Activated B cell treated with CpG ODN at 0.5 μM for 24 hours (primary cell): ENCODE measurements at places on chromosomes 3 and 15. TPM values are rescaled to one million over a fixed set of nuclear protein-coding genes. Genes with fewer than 3 reads are reported as not detected.

- DNase-seq, result no peak
These were observed 75.9 kb downstream of the BOC start for GRCh38 chr3:113287111-113287802.

DNA sequence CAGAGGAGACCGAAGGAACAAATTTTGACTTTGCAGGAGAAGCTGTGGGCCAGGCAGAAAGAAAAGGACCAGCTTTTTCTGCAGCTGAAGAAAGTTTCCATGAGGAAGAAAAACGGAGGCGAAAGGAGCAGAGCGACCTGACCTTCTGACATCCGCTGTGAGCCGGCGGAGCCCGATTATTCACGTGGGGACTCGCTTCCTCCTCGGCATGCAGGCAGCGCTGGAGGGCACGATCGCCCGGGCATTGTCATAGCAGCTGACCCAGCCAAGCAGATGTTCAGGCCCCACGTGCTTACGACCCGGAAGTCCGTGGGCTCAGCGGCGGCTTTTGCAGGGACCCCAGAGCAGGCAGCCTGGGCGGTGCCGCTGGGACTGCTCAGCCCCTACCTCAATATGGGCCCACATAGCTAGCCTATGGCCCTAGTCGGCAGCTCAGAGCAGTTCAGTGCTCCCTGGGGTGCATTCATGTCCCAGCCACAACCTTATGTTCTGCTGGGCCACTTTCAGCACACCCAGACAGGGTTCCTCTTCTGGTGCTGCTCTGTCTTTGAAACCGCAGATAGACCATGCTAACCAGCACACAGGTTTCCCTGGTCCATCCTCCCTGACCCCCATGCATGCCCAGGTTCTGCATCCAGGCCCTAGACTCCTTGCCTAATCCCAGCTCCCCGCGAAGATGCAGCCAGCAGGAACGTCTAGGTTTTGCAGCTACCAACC lies 10.5 kb upstream of the EIF4A2 start:
- peak; percentile 67 for DNase-seq

- no peak for DNase-seq
These were observed 141.8 kb downstream of the OPA1 start for GRCh38 chr3:193734737-193735366.

DNA sequence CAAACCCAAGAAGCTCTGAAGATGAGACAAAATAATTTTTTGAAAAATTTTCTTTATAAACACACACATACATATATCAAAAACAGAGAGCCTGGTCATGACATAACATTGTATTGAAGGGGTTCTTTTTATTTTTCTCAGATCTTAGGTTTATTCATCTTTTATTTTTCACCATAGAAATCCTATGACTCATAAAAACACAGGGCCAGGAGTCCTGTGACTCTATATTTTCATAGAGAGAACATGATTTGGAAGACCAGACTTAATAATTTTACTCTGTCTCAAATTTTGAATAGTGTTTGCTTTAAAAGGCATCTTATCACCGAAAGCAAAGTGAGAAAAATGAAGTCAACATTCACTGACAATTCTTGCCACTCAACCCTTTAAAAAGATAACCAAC lies 57.7 kb downstream of the SUCNR1 start:
- no peak for DNase-seq

DNA sequence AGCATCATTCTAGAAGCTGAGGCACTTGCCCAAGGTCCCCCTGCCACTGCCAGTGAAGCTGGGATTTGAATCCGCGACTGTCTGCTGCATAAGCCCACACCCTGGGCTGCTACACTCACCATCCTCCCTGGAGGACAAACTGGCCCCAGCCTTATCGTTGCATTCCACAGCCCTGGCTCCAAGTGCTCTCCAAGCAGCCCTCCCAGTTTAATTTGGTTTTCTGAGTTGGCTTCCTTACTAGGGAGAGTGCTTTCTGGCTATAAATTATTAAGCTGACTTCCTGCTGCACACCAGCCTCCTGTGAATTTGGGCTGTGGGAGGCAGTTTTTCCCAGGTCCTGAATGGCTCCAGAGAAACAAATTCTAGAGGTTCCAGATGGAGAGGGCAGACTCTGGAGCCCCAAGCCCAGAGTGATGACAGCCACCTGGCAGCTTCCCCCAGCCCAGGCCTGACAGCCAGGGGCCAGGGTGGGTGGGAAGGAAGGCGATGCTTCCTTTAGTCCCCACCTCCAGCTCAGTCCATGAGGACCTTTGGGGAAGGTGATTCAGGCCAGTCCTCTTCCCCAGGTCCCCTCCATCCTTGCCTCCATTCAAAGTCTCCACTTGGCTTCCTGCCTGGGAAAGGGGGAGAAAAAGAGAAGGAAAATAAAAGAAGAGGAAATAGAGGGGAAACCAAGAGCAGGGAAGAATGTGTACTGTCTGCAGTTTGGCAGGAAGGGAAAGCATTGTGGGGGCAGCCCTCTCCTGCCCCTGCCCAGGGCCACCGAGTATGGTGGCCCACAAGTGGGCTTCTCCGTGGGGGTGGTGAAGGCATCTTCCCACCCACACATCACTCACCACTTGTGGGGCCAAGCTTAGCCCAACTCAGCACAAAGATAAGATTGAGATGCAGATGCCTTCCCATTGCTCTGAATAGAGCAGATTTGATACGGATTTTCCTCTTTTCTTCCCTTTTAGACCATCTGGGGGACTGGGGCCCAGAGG lies 69.6 kb downstream of the SEMA5B start:
- DNase-seq, result no peak

DNA sequence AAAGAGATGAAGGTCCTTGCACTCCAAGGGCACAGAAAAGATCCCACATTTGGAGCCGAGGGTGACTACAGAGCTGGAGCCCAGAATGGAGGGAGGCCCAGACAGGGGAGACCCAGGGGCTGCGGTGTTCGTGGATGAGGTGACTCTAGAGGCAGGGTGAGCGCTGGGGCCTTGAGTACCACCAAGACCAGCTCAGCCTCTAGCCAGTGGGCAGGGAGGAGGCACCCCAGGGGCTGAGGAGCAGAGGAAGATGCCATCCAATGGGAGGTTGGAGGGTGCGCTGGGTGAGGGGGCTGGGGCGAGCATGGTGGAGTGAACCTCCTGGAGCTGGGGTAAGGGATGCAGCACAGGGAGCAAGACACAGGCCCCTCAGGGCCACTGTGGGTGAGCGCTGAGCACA lies 13.3 kb downstream of the RRP9 start:
- no peak for DNase-seq

- DNase-seq, result no peak
These were observed 195.4 kb downstream of the RAP2B start for GRCh38 chr3:153357436-153357835.

- no peak for DNase-seq
These were observed 341.4 kb downstream of the CNTN3 start for GRCh38 chr3:74273091-74273490.

- no peak for DNase-seq
These were observed 16.9 kb upstream of the FILIP1L start for GRCh38 chr3:100131241-100131640.

- no peak for DNase-seq
These were observed 288.2 kb downstream of the EPHA6 start for GRCh38 chr3:97102641-97103040.

DNA sequence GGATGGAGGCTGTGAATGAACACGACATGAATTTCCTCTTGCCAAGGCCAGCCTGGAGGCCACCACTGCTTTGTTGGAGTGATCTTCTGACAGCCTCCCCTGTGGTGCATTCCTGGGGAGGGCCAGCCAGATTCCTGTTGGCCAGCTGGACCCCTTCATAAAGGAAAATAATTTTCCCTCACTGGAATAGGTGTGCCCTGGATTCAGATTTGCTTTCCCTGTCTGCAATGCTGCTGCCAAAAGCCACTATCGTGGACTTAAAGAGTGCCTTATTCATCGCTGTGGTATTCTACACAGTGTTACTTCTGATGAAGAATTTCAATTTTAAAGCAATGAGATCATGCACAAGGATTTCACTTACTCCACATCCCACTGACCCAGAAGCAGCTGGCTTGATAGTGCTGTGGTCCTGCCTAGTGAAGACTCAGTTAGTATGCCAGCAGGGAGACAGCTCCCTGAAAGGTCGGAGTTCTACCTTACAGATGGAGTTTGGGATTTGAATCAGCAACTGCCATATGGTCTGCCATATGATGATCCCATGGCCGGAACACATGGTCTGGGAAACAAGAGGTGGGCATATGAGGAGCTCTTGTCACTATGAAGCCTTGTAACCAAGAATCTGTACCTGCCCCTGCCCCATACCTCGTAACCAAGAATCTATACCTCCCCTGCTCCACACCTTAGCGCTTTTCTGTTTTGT lies 145.2 kb downstream of the KLF13 start:
- no peak for DNase-seq

DNA sequence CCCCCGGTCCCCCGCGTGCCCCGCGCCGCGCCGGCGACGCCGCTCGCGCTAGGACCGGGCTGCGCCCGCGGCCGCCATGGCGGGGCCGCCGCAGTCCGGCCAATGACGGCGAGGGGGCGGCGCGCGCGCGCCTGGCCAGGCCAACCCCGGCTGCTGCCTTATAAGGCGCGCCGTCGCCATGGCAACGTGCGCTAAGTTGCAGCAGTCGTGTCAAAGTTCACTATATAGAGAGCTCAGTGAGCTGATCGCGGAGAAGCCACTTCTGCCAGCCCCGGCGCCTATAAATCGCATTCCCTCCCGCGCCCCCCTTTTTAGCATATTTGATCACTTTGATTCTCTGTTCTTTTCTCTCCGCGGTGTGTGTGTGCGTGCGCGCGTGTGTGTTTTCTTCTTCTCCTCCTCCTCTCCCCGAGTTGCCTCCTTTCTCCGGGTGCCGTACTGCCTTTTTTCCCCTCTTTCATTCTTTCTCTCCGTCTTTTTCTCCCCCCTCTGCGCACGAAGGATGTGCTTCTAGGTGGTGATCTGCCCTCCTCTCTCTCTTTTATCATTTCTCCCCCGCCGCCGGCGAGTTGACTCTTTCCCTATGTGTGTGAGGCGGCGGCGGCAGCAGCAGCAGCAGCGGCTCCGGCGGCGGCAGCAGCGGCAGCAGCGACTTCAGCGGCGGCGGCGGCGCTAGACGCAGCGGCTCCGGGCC lies at the start of gene NR2F2:
TSS of gene NR2F2 (plus strand) at position 251 of the 694 bp plus-strand sequence. CDS start 1,406 bp downstream, outside the sequence.
- no peak for DNase-seq

- DNase-seq, result no peak
These were observed 18.9 kb upstream of the CSPG4 start for GRCh38 chr15:75731248-75732151.

DNA sequence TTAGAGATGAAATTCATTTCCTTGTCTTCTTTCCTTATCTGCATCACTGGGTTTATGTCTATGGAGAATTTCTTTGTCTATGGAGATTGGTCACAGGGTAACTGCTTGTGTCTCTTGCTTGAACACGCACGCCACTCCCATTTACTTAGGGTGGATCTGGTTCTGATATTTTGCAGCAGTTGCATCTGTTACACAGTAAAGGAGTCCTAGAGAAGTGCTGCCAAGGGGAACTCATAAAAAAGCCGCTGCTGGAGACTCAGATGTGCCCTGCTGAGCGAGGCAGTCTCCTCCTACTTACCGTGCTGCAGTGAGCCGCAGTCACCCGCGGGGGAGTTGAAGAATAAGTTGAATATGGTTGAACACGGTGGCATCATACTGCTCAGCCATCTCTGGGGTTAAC lies 105.2 kb upstream of the KLHL25 start:
- no peak for DNase-seq

GRCh38 chr15:60580073-60580472 lies 101.1 kb upstream of the ICE2 start:
- no peak for DNase-seq

GRCh38 chr3:11377719-11378118 lies 105.5 kb downstream of the ATG7 start:
- no peak for DNase-seq

The KBTBD8 gene
- 45.4 and 53.3 TPM in 2 replicates for total RNA-seq

The BCL2A1 gene
- 181 and 189 TPM in 2 replicates for total RNA-seq

The GP5 gene
- total RNA-seq, result 0.18 and 0.22 TPM in 2 replicates

The TGM5 gene
- 0.11 and 0.17 TPM in 2 replicates for total RNA-seq

The PLSCR5 gene
- total RNA-seq, result not detected in 2 replicates

The GABRG3 gene
- total RNA-seq, result not detected in 2 replicates

The ACOX2 gene
- not detected in 2 replicates for total RNA-seq

The GRK7 gene
- not detected in 2 replicates for total RNA-seq

The SLC38A3 gene
- not detected in 2 replicates for total RNA-seq
